ENCODE measurements at places on chromosomes 3 and 15.

DNA sequence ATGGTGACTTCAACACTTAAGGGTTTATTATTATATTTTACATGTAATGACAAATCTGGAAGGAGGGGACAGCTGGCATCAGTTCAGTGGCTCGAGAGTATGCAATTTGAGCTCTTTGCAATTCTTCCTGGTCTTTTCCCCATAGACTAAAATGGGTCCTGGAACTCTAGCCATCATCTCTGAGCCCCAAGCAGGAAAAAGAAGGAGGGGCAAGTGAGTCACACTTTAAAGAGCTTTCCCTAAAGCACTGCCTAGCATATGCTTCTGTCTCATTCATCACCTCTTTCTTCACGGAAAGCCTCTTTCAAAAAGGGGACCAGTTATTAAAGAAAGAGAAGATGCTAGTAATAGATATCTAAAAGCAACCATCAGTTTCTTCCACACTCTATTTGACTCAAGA lies 466.3 kb downstream of the ZIC1 start:
- no peak for DNase-seq

DNA sequence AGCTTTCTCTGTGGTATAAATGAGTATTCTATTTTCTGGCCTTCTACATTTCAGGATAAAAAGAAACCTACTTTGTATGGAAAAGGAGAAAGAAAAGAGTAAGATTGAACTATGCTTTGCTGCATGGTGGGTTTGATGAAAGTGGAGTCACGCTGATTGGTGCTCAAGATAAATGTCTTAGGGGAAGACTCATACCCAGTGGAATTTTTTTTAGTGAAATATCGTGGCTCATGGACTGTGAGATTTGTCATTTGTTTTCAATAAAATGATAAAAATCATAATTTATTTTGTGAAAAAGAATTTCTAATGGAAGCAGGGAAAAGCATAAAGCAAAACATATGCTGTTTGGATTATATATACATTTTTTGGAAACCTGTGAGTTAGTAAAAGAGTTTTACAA lies 292.5 kb downstream of the ZPLD1 start:
- DNase-seq, result no peak

GRCh38 chr3:132290833-132291232 lies 26.4 kb upstream of the ACP3 start:
- peak; percentile 57 for DNase-seq

GRCh38 chr15:69314736-69315135 lies 16.0 kb downstream of the PAQR5 start:
- no peak for DNase-seq

GRCh38 chr3:112293368-112294321 lies at the start of gene SLC9C1:
SLC9C1 (minus strand) TSS chr3:112294216; CDS start chr3:112286791, 7,425 bp downstream.
- no peak for DNase-seq

DNA sequence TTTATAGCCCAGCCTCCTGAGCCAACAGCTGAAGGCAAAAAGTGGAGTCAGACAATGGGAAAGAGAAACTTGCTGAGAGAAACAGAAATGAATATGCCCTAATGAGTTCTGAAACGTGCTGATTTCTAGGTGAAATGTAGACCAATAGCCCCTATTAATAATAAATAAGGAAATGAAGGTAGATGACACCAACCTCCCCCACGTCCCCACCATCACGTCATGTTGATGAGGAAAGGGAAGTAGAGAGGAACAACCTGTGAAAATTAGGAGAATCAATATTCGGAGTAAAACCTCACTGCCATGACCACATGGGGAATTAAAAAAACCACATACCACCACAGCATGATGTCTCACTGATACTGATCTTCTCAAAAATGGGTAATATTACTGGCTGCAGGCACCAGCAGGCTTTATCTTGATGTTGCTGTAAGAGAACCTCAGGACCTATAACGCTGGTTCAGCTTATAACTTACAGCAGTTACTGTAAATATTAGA lies 64.0 kb downstream of the KAT2B start:
- DNase-seq, result no peak

DNA sequence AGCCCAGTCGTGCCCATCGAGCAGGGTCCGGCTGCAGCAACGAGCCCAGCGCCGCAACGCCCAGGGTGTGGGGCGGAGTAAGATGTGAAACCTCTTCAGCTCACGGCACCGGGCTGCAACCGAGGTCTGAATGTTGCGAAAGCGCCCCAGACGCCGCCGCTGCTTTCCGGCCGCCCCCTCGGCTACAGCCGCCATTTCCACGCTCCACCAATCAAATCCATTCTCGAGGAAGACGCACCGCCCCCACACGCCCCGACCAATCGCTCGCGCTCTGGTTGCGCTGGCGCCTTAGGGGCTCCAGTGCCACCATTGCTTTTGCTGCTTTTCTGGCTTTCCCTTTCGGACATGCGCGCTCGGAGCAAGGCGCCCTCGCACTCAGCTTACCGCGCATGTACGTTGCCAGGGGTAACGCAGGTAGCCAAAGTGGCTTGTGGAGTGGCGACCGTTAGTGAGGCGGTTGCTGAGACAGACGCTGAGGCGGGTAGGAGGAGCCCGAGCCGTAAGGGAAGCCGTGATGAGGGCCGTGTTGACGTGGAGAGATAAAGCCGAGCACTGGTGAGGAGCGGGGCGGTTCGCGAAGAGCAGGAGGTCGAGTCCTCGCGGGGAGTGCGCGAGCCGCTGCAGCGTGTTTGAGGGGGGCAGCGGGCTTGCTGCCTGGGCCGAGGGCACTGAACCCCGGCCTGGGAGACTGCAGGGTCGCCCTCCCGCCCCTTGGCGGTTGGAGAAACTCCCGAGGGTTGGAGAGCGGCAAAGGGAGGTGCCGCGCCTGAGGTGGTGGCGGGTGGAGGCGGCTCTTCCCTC lies at the start of the genes IFT122 and MBD4:
Gene IFT122 (plus strand): TSS at position 408 of the 801 bp plus-strand sequence. CDS start 107 bp downstream, at position 515.
Gene MBD4 (minus strand): TSS at position 132 of the 801 bp plus-strand sequence. CDS start 115 bp downstream, at position 17.
- peak; percentile 99 for DNase-seq

Measured in DMS 273 treated with DMSO at 0.1 percent for 48 hours (cell line).